ENCODE measurements at places on chromosomes 5 and 9.

DNA sequence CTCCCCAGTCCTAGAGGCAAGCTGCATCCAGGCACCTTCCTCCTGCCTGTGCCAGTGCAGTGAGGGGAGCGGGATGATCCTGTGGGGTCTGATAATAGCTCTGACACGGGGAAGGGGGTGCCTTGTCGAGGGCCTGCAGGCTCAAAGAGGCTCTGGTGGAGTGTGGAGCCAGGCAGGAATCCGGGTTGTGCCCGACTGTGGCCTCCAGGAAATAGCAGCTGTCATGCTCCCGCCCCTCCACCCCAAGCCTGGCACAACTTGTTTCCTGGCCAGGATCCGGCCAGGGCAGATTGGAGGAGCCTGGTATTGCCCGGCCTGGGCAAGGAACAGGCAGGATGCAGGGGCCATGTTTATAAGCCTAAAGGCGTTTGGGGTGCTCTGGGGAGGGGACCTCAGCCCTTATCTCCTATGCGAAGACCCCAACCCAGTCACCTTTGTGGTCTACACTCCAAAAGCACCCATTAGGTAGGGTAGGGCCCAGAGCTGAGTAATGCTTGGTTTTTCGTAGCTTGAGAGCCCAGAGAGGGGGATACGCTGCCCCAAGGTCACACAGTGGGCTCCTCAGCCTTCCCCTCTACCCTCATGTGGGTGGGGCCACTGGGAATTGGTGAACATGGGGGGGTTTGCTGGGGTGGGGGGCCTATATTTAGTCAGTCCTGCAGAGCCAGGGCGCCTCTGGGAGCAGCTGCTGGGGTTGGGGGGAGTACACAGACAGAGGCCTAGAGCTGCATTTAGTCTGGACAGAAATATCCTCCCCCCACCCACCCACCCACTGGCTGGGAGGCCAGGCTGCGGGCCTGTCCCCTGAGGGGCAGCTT, 12.2 kb downstream of the CXXC5 start:
- DNase-seq, result no peak

DNA sequence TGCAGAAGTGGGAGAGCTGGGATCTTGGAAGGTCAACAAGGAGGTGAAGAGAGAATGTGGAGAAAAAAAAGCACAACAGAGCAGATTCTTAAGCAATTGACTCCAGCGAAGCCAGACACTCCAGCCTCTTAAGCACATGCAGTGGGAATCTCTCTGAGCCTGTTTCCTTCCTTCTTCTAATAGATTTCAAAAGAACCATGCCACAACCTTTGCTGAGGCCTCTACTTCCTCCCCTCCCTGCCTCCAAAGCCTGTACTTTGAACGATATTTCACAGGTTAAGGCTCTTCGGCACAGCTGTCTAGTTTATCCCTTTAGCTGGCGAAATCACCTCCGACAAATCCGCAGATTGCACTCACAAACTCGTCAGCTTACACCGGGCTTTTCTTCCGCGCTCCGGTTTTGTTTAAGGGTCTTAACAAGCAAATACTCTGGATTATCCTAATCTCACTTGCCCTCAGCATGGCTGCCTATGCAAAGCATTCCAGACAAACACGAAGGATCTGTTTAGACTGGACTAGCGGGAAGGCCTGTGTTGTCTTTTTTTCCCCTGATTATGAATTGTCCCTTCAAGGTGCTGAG, 211.6 kb upstream of the PANK3 start:
- no peak for DNase-seq

- no peak for DNase-seq
Observed at GRCh38 chr5:135315386-135315785, 83.6 kb downstream of the MACROH2A1 start.

- no peak for DNase-seq
Observed at GRCh38 chr5:175535796-175536195, 57.4 kb downstream of the SFXN1 start.

DNA sequence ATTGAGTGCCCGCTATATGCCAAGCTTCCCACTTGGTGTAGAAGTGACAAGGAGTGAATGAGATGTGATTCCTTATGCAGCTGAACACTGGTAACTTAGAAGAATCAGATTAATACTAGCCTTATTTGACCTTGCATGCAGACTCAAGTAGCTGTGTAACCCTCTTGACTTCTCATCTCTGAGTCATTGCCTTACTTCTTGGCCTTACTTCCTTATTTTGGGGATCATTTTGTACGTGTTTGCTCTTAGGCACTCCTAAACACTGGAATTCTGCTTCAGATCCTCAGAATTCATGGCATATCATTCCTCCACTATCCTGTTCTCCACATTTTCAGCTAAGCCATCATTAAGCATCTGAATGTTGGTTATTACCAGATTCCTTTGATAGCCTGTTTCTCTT, 948.9 kb upstream of the ARRDC3 start:
- no peak for DNase-seq

DNA sequence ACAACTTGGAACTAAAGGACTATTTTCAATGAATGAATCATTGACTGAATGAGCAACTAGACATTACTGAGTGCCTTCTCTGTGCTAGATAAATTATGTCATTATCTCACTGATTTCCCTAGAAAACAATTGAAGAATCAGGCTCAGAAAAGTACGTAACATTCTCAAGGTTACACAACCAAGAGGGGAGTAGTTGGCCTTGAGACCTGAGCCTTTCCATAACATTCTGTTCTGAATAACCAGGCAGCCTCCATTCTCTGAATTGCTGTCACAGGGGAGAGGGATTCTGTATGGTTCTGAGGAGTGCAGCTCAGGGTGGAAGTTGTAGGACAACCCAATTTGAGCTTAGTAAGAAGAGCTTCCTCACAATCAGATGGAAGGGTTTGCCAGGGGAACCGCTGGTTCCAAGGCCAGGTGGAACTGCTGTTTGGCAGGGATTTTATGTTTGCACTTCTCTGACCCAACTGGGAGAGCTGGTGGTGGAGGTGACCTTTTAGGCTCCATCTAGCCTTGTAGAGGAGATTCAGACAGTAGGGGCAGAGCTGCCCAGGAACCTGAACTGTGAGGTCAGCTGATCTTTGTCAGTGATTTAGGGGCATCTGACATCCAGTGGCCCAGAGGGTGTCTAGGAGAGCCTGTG, 16.3 kb downstream of the POLR1E start:
- no peak for DNase-seq

DNA sequence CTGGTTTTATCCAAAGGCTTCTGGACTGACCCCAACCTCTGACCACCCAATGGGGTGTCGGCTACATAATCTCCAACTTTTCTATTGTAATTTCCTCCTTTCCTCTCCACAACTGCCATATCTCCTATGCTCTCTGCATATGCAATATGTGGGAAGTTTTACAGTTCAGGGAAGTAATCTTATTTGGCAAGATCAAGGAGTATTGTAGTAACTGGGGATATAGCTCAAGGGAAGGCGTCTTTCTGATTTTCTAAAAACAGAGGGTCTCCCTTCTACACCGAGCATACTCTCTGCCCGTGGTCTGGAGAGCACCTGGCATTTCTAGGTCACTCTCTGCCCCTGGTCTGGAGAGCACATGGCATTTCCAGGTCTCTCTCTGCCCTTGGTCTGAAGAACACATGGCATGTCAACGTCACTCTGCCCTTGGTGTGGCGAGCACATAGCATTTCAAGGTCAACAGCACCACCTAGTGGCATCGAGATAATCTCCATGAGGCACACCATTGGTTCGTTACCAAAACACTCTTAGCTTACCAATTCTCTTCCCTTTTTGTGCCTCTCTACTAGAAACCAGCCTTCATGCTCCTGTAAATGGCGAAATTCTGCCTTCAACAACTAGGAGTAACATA, 616.4 kb upstream of the NUDT12 start:
- DNase-seq, result no peak

DNA sequence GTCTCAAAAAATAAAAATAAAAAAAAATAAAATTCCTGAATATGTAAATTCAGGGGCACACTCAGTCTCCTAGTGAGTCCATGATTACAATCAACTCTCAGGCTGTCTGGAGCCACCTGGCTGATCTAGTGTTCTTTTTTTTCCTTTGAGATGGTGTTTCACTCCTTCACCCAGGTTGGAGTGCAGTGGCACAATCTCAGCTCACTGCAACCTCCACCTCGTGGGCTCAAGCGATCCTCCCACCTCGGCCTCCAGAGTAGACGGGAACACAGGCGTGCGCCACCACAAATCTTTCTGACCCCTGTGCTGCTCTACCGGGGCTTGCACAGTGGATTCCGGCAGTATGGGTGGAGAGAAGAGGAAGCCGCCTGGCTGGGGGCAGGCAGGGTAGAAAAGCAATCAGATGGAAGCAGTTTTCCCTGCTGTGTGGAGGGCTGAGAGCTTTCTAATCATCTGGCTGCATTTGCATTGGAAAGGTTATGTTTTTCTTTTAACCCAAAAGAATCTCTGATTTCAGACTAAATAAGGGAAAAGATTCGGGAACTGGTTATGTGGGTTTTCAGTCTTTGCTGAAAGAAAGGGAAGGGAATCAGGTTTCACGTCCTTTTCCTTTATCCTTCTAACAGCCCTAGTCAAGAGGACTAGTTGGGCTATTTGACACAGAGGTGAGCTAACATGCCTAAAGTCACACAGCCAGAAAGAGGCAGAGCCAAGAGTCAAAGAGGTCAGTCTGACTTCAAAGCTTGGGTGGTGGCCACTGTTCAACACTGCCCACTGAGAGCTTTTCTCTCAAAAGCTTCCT, 26.3 kb upstream of the CORO2A start:
- no peak for DNase-seq

GRCh38 chr5:50727149-50727496, 60.7 kb downstream of the PARP8 start:
- no peak for DNase-seq

GRCh38 chr5:54632131-54632701, 114.7 kb downstream of the SNX18 start:
- no peak for DNase-seq

- DNase-seq, result no peak
Observed at GRCh38 chr9:132795511-132796303, 82.4 kb downstream of the AK8 start.

DNA sequence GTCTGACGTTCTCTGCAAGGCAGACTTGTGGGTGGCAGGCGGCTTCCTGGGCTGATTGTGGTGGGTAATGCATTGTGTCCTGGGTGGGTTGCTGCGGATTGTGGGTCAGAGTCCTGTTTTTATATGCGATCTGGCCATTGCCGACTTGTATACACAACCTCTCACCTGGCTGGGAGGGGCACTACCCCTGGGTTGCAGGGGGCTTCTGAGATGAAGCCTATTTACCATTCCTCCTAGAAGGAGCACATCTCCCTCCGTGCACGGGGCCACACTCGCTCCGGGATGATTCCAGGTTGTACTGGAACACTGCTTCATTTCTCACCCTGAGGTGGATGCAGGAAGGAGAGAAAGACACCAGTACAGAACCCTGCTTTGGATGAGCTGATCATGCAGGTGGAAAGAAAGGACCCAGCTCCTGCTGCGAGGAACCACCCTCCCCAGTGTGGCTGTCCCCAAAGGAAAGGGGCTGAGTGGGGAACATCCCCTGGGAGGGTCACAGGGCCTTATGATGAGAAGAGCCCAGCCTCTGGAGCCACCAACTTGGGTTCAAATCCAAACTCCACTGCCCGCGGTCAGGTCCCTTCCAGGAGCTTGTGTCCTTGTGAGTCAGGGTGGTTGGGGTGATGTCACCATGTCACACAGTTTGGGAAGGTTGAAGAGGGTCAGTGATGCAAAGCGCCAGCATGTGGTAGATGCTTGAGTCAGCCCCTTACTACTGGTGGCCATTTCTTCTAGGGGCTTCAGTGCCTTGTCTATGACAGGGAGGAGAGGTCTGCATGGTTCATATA, 151.8 kb upstream of the COL5A1 start:
- DNase-seq, result no peak

DNA sequence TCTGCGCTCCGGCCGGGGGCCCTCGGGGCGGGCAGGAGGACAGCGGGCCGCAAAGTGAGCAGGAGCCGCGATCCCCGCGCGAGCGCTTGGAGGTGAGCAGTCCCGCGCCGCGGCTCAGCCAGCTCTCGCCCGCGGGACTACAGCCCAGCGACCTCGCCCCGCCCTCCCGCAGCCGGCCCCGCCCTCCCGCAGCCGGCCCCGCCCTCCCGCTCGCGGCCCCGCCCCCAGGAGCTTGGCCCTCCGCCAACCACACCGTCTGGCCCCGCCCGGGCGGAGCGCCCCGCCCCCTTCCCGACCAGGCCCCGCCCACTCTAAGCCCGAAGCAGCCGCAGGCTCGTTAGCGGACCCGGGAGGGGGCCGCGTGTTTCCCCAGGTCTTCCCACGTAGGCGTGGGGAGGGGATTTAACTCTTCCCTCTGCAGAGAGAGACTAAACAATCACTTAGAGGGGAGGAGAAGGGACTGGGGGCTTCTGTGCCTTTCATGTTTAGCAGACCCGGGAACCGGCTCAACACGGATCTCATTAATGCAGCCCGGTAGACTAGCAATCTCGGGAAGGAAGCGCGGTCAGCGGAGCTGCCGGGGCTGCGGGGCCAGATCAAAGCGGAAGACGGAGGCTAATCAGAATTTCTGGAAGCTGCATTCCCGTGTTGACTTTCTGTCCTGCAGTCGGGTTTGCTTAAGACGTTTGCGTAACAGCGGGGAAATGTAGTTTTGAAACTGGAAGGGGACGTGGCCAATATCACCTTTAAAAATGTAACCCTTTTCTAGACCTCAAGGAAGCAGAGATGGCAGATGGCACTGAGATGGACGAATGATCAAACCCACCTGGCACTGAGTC, at the start of gene MYO10:
TSS of gene MYO10 (minus strand) at position 139 of the 839 bp plus-strand sequence. CDS start 480 bp downstream, outside the sequence.
- DNase-seq, result no peak

DNA sequence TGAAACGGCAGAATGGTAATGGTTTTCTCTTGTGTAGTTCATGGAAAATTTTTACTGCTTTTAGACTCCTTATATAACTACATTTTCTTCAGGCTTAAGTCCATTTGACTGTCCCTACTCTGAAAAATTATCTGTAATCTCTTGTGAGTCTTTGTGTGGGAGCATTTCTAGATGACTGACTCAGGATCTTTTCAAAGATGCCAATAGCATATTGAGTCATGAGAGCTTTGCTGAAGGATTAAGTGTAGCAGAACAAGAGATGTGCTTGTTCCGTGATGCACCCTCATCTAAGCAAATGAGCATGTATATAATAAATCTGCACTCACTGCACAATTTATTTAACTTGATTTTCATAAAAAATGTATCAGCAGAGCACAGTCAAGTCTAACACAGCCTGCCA, 298.7 kb upstream of the CDH6 start:
- no peak for DNase-seq

DNA sequence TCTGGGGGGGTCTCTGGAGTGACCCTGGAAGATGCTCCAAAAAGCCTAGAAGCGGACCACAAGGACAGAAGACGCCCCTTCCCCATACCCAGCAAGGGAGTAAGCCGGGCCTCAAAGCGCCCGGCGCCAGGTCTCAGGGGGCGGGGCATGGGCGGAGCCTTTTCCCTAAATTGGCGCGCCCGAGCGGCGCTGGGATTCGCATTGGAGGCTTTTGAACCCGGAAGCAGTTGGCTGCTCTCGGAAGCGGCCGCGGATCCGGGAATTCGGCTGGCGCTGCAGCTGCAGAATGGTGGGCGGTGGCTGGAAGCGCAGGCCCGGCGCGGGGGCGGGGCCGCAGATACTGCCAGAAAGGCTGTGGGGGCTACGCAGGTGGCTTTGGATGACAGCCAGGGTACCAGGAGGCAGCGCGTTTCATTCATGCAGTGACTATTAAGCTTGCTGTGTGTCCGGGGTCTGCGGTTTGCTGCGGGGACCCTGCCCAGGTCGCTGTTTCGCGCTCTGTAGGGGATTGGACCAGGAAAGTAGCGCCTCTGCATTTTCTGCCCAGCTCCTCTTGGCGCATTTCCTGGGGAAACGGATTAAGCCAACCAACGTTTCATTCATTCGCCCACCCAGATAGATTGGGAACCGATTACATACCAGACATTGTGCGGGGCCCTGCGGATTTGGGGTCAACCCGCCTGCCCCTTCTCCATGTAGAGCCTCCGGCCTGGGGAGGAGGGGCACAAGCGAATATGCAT, 83.0 kb upstream of the FREM1 start:
- DNase-seq, result peak; percentile 16

GRCh38 chr9:131630205-131630831, 85.0 kb downstream of the PRRT1B start:
- no peak for DNase-seq

- no peak for DNase-seq
Observed at GRCh38 chr5:15695215-15695731, 195.3 kb downstream of the FBXL7 start.

Data from activated CD4-positive, alpha-beta T cell treated with anti-CD3 and anti-CD28 coated beads, Interleukin-2, amount 50 U/mL, for 4 hours (primary cell).